ENCODE measurements at places on chromosomes 7 and 10.

DNA sequence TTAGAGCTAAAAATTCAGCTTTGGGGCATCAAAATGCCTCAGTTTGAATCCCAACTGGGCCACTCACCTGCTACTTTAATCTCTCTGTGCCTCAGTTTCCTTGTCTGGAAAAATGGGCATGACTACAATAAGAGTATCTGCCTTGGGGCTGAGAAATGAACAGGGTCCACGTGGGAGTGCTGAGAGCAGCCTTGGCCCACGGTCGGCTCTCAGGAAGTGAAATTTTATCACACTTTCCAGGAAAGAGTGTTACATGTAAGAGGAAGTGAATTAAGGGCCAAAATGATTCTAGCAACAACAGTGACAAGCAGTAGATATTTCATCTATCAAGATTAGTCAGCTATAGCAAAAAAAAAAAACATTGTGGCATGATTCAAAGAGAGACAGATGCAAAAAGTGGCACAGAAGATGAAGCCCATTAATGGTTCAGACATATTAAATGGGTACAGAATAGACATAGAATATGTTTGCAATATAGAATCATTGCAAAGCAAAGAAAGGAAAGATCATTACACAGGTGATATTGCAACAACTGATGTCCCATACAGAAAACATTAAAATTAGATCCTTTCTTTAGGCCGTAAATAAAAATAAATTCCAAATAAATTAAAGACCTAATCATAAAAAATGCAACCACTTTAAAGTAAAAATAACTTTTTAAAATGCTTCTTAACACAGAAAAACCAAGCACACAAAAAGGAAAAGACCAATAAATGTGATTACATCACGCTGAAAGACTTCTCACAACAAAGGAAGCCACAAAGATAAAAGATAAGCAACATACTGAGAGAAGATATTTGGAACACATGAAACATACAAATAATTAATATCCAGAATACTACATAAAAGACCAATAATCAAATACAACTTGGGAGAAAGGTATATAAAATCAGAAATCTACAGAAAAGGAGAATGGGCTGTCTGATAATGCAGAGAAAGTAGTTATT is 4.3 kb downstream of the TMEM273 start:
- DNase-seq = no peak

DNA sequence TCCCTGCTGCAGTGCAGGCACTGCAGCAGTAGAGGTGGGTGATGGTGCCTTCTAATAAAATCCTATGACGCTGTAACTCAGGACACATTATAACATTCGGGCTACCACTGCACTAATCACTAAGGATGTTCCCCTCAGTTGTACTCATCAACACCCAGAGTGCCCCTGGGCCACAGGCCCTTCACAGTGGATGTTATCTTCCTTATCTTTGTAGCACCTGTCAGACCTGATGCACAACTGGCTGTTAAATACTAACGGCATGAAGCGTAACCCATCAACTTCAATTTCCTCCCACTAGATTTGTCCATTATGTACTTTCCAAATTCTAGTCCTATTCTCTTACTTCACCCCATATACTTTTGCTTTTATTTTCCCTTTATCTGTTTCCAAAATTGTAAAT is 66.3 kb downstream of the PARD3 start:
- DNase-seq = no peak

GRCh38 chr10:109968953-109969759 is 38.6 kb upstream of the ADD3 start:
- no peak for DNase-seq

DNA sequence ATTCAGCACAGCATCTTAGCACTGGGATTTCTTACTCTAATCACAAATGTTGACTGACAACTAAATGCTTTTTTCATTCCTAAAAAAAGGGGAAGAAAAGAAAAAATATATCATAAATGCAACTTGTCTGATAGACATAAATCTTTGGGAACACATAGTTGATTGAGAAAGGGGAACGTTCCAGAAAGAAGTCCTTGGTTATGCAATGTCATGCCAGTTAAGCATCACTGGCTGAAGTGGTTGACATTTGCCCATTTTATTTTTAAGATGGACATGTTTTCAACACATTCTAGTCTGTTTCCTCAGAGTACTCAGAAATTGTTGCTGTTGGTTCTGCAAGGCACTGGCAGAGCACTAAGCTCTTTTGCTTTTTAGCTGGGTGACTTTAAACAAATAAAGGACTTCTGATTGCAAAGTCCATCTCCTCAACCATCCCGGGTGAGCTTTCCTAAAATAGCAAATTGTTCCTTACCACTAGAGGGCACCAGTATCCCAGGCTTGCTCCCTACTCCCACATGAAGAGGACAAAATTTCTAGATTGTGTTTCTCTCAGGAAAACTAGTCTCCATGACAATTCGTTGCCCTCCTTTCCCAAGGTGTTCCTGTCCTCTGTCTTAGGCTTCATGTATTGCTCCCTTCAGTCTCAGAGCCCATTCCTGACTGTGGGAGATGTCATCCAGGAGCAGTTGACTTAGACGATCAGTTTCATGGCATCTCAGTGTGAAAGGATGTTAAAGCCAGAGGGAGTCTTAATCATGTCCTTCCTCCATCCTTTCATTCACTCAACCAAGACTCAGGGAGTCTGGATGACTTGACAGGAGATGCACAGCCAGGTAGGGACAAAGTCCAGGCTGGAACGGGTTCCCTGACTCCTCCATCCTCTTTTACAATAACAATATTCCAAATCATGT is 23.9 kb downstream of the OPALIN start:
- DNase-seq = no peak

DNA sequence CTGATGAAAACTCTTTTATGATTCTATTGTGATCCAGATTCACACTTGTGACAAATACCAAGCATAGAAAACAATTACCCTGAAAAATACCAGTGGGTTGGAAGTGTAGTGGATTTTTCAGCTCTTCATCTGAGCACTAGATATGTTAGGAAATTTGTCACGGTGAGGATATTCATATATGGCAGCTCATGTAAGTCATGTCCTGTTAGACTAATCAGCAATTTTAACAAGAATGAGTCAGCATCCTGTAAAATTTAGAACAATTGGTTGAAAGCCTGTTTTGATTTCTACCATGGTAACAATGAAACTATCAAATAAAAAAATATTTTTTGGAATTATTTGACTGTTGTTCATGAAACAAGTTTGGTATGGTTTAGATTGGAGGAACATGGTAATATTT is 334.3 kb downstream of the CACNA2D1 start:
- no peak for DNase-seq

GRCh38 chr10:118816471-118817168 is 61.9 kb upstream of the CACUL1 start:
- DNase-seq = no peak

DNA sequence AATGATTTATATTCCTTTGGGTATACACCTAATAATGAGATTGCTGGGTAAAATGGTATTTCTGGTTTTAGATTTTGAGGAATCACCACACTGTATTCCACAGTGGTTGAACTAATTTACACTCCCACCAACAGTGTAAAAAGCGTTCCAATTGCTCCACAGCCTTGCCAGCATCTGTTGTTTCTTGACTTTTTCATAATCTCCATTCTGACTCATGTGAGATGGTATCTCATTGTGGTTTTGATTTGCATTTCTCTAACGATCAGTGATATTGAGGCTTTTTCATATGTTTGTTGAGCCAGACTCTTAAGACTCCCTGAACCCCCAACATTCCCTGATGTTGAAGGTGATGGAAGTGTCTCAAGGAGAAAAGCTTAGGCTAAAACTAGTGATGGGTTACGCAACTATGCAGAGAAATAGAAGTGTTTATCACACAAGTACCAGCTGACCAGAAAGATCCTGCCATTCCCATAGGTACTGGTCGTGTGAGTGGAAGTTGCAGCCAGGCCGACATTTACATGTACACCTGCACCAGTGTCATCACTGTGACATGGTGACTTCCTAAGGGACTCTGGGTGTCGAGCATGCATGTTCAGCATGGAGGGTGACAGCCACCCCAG is 711.2 kb upstream of the NRP1 start:
- no peak for DNase-seq

DNA sequence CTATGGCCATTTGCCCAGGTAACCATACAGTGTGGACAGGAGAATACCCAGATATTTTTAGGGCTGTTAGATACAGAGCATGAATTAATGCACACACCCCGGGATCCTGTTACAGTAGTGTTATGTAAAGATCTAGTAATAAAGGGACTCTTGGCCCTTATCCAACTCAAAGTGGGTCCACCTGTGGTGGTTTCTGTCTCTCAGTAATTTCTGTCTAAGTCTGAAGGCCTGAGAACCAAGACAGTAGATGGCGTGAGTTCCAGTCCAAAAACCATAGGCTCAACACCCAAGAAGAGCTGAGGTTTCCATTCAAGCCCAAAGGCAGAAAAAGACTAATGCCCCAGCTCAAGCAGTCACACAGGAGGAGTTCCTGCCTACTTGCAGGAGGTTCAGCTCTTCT is 277.7 kb downstream of the ZEB1 start:
- DNase-seq = no peak

DNA sequence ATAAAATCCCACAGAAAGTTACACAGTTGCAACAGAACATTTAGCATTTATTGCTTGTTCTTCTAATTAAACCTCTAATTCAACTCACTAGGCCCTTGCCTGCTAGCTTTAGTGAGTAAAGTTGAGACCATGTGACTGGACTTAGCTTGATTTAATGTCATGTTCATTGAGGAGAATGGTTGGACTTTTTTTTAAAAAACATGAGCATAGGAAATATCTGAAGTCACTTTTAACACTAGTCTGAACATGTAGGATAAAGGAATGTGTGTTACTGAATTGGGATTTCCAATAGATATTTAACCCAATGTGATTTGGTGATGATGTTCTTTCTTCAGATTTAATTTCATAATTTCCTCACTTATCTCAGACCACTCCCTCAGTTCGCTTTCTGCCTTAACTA is 24.6 kb upstream of the GLCCI1 start:
- DNase-seq = no peak

GRCh38 chr7:12573885-12574284 is 3.4 kb downstream of the SCIN start:
- no peak for DNase-seq

- DNase-seq = no peak
Measured at GRCh38 chr10:4361581-4361980, 464.4 kb upstream of the AKR1E2 start.

DNA sequence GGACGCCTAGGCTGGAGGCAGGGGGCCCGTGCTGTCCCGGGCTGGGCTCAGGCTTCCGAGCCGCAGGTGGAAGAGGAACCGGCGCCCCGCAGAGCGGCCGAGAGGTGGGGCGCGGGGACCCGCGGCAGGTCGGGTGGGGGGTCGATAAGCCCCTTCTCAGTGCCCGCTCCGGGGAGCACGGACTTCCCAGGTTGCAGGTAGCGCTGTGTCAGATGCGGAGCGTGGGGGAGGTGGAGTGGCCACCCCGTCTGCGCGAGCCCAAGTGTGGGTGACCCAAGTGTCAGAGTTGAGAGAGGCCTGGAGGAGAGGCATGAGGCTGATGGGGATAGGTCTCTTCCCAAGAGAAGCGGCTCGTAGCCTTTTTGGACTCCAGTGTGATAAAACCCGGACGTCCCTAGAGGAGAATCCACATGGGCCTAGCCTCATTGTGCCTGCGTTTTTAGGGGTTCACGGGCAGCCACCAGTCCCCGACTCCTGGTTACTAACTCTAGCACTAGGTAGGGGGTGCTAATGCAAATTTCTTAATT is 580 bp downstream of the EEPD1 start:
- DNase-seq = no peak

DNA sequence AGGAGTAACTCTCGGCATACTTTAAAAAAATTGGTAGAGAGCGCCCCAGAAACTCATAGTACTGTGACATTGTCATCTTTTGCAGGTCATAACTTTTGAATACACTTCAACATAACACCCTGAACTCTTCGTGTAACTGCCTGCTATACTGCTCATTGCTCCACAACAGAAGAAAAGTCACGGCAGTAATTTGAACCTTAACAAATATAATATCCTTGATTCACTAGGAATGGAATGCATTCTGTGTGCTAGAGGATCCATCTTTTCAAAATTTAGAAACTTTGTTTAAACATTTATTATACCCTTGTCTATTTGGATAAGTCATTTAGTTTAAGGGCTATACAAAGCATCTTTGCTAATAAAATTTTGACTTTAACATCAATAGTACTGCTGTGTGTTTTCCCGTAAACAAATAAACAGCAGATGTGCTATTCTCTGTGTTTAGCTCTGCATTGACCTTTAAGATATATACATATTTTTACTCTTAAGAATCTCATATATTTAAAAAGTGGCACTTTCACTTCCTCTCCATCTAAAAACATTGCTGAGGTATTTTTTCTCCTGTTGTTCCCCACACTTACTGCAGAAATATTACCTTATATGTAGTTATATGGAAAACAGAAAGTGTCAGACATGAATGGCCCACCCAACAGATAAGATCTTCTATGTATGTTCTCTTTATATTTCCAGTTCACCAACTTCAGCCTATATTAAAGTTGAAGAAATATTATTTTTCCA is 217.6 kb upstream of the TMEM229A start:
- DNase-seq = no peak

- no peak for DNase-seq
Measured at GRCh38 chr10:51183783-51184182, 109.5 kb downstream of the PRKG1 start.

DNA sequence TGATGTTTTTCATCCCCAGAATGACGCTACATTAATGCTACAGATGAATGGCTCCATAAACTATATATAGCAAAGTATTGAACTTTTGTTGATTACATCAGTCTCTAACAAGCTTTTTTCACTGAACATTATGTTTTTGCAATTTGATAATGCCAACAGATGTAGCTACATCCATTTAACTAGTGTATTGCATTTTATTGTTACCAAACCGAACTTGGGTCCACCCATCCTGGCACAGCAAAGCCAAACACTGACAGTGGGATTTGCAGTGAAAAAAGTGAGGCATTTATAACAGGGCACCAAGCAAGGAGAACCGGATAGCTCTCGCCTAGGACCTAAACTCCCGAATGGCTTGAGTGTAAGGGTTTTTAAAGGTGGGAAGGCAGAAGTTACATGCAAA is 182.8 kb upstream of the TNS3 start:
- DNase-seq = no peak

GRCh38 chr10:113221756-113222168 is 271.7 kb downstream of the TCF7L2 start:
- no peak for DNase-seq

GRCh38 chr7:98107313-98107721 is 655 bp downstream of the LMTK2 start:
- no peak for DNase-seq

- DNase-seq = no peak
Measured at GRCh38 chr7:595621-596010, 76.0 kb upstream of the PDGFA start.
